Stimulated activated CD8-positive, alpha-beta memory T cell treated with anti-CD3 and anti-CD28 coated beads, Interleukin-2, amount 100 ng/mL, for 1 hour (primary cell): ENCODE measurements at places on chromosomes 7 and 10.

GRCh38 chr10:122521011-122521410, 39.5 kb upstream of the DMBT1 start:
- no peak for DNase-seq

DNA sequence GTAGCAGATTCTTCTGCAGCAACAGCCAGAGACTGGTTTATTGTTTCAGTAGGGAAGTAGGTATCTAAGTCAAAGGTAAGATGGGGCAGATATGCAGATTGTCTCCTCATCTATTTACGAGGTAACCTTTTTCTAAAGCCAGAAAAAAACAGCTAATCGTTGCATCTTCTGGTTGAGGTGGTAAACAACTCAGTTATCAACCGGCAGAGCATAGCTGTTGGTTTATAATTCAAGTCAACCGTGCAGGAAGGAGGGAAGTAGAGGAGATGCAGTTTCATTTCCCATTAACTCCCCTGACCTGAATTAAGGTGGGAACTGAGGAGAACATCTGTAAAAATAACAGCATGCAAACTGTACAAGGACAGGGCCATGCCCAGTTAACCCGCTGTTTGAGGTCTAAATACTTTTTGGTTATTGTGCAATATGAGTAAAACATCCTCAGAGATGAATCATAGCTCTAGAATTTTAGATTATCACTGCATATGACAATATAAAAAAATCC, 156.5 kb upstream of the ITGB1 start:
- DNase-seq = no peak

DNA sequence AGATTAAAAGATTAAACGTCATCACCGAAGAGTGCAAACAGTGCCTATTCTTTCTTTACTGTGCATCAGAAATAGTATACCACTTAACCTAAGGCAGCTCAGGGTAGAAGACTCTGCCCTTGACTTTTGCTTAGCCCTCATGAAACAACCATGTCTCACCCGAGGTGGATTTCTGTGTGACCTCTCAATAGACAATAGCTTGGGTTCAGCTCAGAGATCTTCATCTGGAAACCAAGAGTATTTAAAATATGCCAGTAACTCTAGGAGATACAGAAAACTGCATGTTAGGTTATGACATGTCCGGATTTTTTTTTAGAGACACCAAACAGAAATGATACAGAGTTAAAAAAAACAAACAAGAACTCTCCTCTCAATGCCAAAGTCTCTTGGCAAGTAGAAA, 75.8 kb downstream of the JAZF1 start:
- no peak for DNase-seq

- DNase-seq = no peak
Observed at GRCh38 chr7:110856704-110857103, 234.2 kb upstream of the LRRN3 start.

GRCh38 chr7:36870625-36871354, 146.5 kb upstream of the AOAH start:
- DNase-seq = no peak
